ENCODE measurements at places on chromosomes 13 and 19.

- DNase-seq, result peak; percentile 35
Observed at GRCh38 chr19:22545751-22546150, 88.4 kb upstream of the ZNF492 start.

GRCh38 chr13:64704121-64704649, 2526.0 kb downstream of the PCDH9 start:
- DNase-seq, result no peak

DNA sequence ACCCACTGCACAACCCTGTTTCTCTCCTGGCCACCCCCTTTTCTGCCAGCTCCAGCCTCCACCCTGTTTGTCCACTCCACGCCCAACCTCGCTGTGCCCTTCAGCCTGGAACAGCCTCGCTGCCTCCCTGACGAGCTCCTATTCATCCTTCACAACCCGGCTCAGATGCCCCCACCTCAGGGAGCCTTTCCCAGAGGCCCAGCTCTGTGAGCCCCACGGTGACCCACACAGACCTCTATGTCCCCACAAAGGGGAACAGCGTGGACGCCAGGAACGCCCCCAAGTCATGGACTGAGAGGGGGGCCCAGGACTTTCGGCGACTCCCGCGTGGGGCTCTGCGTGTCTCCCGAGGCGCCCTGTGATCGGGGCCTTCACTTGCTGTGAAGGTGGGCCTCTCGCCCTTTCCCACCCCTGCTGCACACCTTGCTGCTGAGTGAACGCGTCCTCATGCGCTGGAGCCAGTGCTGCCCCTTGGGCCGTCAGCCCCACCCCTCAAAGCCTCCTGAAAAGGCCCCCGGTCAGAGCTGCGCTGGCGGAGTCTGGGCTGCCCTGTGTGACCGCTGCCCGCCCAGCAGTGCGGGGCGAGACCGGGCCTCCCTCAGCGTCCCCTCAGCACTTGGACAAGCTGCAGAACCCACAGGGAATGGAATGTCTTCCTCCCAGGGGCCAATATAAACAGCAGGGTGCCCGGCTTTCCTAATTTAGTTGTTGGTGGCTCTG, 40.0 kb downstream of the ADPRHL1 start:
- no peak for DNase-seq

DNA sequence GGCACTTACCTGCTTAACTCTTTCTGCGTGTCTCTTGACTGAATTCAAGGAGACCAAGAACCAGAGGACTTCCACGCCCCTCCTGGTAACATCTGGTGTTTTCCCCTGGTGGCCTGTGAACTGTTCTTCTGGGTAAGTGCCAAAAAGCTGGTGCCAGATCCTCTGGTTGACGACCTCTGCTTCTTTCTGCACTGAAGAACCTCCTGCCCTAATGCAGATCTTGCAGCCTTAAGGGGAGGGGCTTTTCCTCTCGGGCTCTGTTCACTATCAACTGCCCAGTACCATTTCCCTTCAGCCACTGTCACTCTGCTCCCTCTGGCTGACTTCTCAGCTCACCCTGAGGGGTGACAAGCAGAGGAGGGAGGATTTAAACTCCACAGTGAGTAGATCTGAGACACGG, 6.1 kb upstream of the ERVV-1 start:
- no peak for DNase-seq

GRCh38 chr13:40985381-40986100, 33.6 kb downstream of the ELF1 start:
- DNase-seq, result no peak

- DNase-seq, result no peak
Observed at GRCh38 chr13:111850458-111850857, 216.5 kb upstream of the SOX1 start.

GRCh38 chr13:114131583-114132418, 622 bp downstream of the RASA3 start:
- peak; percentile 36 for DNase-seq

DNA sequence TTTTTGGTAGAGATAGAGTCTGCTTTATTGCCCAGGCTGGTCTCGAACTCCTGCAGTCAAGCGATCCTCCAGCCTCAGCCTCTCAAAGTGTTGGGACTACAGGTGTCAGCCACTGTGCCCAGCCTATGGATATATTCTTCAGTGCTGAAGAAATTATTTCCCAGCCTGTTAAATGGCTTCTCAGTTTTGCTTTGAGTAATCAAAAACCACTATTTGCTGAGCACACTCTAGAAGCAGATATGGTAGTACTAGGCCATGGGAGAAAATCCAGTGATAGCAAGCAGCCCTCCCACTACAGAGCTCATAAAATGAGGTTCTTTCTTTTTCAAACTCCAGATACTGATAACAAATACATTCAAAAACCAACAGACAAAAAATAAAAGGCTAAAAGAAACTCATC, 80.6 kb upstream of the CLDN10 start:
- no peak for DNase-seq

GRCh38 chr19:40381321-40381720, 8.7 kb downstream of the HIPK4 start:
- no peak for DNase-seq

DNA sequence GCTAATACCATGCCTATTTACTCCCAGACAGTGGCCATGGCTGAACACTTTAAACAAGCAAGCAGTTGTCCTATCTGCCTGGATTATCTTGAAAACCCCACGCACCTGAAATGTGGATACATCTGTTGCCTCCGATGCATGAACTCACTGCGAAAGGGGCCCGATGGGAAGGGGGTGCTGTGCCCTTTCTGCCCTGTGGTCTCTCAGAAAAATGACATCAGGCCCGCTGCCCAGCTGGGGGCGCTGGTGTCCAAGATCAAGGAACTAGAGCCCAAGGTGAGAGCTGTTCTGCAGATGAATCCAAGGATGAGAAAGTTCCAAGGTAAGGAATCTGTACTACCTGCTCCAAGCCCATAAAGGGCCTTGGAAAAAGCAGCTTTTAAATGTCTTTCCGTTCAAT, 8.6 kb downstream of the RFPL4AL1 start:
- no peak for DNase-seq

DNA sequence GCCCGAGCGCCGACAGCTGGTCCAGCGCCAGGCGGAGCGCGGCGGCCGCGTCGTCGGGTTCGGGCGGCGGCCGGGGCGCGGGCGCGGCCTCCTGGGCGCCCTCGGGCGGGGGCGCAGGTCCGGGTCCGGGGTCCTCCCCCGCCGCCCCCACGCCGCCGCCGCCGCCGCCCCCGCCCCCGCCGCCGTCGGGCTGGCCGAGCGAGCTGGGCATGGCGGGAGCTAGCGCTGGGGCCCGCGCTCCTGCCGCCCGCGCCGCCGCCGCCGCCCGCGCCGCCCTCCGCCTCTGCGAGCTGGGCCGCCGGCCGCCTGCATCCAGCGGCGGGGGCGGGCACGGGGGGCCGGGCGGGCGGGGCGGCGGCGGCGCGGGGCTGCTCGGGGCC, 287 bp downstream of the MEX3D start:
- DNase-seq, result no peak

DNA sequence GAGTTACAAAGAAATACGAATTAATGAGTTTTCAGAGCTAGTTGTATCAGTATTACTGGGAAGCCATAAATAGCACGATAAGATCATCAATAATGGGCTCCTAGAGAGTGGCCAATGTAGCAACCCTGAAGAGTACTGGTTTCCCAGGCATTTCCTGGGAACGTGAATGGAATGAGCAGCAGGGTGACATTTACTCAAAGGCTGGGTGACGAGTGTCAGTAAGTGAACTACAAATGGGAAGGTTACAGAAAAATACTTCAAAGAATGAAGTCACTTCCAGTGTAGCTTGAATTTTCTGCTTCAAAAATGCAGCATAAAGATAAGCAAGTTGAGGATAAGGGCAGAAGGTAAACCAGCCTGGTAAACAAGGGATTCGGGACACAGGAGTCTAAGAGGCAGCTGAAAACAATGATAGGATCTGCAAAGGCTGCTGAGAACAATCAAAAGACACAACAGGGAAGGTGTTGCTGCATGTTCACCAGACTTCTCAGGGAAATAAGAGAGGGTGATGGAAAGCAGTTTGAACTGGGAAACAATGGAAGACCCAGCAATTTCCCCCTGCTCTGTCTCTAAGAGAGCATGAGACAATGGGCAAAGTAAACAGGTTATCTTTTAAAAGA, 48.6 kb upstream of the POSTN start:
- no peak for DNase-seq

DNA sequence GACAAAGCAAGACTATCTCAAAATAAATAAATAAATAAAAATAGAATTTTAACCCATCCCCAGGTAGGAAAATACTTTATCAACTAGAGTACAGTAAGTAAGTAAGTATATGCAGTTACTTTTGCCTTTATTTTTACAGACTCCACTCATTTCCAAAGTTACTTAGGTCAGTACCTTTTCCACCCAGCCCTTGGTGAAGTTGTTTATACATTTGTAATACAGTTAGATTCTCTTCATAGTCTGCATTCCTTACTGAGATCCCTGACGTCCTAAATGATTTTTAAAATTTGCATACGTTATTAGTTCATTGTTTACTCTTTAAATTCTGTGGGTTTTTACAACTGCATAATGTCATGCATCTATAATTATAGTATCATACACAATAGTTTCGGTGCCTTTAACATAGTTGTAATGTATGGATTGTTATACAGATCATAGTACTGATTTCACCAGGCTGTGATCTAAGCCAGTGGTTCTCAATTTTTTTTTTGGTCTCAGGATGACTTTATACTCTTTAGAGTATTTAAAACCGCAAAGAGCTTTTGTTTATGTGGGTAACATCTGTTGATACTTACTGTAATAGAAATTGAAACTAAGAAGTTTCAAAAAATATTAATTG, 10.4 kb downstream of the SETDB2 start:
- DNase-seq, result peak; percentile 19

- no peak for DNase-seq
Observed at GRCh38 chr13:66974174-66974573, 256.0 kb downstream of the PCDH9 start.

DNA sequence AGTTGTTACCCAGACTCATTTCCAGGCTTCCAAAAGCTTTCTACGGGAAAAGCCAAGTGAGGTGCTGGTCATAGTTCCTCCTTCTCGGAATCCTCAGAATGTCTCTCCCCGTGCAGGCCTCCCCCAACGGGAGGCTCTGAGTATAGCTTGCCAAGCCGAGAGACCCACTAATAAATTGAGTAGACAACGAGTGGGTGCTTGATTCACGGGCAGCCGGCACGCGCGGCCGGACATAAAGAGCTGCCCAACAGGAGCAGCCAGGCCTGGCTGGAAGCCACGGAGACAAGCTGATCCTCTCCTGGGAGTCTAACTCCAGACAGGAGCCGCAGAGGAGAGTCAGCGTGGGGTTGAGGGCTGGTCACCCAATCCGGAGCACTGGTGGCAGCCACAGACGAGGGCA, 43.4 kb upstream of the MEDAG start:
- no peak for DNase-seq

DNA sequence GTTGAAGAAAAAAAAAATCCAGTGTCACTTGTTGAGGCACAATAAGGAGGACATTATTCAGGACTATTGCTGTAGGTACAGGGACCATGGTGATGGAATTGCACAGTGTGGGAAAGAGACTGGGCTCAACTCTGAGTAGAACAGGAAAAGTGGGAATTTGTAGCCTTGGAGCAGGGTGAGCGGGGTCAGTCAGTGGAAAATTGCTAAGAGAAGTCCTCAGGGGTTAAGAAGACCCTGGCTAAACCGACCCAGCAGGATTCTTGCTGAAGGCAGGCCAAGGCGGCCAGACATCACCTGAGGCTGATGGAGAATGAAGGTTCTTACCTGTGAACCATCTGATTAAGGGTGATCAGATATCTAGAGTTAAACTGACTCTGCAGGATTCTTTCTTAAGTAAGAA, 12.5 kb downstream of the LAIR2 start:
- DNase-seq, result no peak

DNA sequence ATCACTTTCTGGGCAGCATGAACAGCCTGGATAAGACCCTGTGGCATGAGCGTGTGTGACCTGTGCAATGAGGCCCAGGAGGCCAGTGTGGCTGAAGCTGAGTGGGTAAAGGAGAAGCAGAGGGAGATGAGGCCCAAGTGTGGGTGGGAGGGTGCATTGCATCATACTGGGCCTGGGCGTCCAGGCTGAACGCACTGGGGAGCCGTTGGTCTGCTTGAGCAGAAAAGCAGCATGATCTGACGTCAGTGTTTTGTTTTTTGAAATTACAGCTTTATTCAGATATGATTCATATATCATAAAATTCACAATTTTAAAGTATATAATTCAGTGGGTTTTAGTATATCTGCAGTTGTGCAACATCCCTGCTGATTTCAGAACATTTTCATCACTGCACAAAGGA, 409.7 kb downstream of the HS6ST3 start:
- no peak for DNase-seq

DNA sequence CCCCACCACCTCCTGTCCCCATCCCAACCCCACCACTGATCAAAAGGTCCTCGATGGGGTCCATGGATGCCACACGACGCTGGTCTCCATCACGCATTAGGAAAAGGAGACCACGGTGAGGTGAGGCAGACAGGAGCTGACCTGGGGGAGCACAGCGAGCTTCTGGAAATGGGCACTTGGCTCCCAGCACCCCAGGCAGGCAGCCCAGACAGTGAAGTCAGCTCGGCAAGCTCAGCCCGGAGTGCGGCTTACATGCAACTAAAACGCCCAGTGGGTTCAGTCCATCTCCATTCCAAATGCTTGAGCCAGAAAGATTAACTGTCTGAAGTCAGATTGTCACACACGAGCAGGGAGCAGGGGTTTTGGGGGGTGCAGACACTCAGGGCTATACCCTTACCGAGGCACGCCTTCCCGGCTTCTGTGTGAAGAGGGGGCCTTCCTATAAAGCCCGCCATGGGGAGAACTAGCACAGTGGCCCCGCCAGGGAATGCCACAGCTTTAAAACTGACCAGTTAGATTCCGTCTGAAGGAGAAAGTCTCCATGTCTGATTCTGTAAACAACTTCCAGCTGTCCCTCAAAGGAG, 79.4 kb downstream of the SPACA7 start:
- no peak for DNase-seq

- DNase-seq, result no peak
Observed at GRCh38 chr13:91802957-91803356, 404.5 kb downstream of the GPC5 start.

- DNase-seq, result no peak
Observed at GRCh38 chr19:1768248-1768647, 14.9 kb downstream of the ONECUT3 start.

GRCh38 chr13:44206434-44206833, 167.2 kb upstream of the SERP2 start:
- peak; percentile 35 for DNase-seq

- no peak for DNase-seq
Observed at GRCh38 chr13:74443631-74444030, 309.4 kb upstream of the KLF12 start.

DNA sequence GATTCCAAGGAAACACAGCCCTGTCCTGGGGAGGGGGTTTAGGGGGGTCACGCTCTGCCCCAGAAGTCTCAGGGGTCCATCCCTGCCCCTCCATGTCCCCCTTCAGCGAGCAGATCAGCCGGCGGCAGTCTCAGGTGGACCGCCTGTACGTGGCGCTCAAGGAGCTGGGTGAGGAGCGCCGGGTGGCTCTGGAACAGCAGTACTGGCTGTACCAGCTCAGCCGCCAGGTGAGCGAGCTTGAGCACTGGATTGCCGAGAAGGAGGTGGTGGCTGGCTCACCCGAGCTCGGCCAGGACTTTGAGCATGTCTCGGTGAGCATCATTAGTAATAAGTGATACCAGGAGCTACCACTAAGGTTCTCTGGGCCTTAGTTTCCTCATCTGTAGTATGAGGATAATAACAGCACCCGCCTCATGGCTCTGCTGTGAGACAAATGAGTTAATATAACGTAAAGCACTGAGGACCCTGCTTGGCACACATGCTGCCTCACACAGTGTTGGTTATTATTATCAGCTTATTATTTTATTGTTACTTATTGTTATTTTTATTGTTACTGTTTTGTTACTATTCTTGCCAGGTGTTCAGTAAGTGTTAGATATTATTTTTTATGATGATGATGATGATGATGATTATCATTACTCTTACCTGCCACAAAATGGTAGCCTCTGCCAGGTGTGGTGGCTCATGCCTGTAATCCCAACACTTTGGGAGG, 20.5 kb upstream of the SHKBP1 start:
- no peak for DNase-seq

- DNase-seq, result no peak
Observed at GRCh38 chr13:26433776-26434175, 123.7 kb upstream of the WASF3 start.

Measured in MV-4-11 (cell line).